Stimulated activated CD4-positive, alpha-beta T cell treated with anti-CD3 and anti-CD28 coated beads, Interleukin-15, amount 100 ng/mL, for 1 hour (primary cell): ENCODE measurements at places on chromosomes 6 and 20.

- no peak for DNase-seq
Observed at GRCh38 chr20:52167232-52167840, 24.2 kb downstream of the ZFP64 start.

- DNase-seq = no peak
Observed at GRCh38 chr6:2862712-2863181, 21.1 kb upstream of the SERPINB1 start.

- DNase-seq = no peak
Observed at GRCh38 chr6:146240807-146241206, 211.9 kb downstream of the GRM1 start.

GRCh38 chr6:116218172-116218633 lies 35.7 kb downstream of the TSPYL4 start:
- DNase-seq = no peak

DNA sequence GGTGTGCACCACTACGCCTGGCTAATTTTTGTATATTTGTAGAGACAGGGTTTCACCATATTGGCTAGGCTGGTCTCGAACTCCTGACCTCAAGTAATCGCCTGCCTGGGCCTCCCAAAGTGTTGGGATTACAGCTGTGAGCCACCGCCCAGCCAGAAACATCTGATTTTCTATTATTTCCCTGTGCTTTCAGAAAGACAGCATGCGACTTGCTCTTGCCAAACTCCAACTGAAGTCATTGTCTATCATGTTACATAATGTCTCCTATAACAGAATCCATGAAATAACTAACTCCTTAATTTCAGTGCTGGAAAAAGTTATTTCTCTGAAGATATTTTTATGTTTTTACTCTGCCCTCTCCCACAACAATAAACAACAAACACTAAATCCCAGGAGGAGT lies 8.5 kb downstream of the RMND1 start:
- DNase-seq = no peak
